ENCODE measurements at places on chromosomes 7 and 10.

DNA sequence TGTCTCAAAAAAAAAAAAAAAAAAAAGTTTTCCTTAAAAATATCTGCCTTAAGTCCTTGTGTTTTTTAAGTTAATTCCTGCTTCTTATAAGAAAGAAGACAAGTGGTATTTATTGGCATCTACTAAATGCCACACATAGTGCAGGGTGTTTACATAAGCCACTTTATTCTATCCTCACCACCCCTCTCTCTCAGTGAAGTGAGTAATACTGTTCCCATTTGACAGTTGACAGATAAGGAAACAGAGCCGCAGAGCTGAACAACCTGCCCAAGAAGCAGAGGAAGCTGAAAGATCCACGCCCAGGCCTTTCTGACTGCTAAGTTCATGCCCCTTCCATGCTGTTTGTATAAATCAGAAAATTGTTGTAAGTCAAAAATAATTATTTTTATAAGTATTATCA is 54.1 kb downstream of the ABLIM1 start:
- no peak for DNase-seq

DNA sequence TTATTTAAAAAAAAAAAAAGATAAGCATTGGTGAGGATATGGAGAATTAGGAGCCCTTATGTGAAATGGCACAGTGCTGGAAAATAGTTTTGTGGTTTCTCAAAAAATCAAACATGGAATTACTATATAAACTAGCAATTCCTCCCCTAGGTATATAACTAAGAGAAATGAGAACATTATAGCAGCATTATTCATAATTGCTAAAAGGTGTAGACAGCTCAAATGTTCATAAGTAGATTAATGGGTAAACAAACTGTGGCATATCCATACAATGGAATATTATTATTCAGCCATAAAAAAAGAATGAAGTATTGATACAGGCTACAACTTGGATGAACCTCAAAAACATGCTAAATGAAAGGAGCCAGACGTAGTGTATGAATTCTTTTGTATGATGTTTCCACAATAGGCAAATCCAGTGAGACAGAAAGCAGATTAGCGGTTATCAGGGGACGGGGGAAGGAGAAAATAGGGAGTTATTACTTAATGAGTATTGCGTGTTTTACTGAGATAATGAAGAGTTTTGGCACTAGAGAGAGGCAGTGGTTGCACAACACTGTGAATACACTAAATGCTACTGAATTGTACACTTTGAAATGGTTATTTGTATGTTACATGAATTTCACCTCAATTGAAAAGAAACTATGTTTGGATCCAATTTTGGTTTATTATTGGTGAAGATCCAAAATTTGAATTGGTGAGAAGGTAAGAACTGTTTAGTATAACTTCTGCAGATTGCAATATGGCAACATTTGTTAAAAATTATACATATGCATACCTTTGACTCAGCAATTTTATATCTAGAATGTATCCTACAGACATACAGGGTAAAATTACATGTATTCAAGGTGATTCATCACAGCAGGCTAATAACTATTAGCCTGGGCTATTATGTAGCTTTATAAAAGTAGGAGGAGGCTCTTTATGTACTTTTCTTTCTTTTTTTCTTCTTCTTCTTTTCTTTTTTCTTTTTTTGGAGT is 69.7 kb downstream of the VCL start:
- DNase-seq = no peak

GRCh38 chr7:74174606-74175082 is 488 bp downstream of the EIF4H start:
- DNase-seq = no peak

GRCh38 chr10:59880971-59881510 is 25.3 kb downstream of the CCDC6 start:
- DNase-seq = no peak

DNA sequence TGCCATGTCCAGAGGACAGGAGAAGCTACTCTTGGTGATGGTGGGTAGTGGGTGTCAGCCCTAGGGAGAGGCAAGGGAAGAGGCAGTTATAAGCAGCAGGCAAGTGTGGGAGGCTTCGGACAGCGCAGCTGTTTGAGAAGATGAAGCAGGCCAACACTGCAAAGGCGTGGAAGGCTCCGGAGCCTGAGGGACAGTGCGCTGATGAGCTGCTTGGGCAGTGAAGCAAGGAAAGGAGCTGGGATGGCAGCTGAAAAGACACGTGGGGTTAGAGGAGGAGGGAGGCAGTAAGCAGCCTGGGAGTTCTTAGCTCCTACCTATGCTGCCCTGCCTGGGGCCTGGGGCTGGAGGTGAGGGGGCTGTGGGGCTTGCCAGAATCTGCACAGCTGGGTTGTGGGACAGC is 50.1 kb upstream of the CRTAC1 start:
- no peak for DNase-seq

GRCh38 chr7:147869456-147869855 is 721.1 kb upstream of the C7orf33 start:
- DNase-seq = no peak

DNA sequence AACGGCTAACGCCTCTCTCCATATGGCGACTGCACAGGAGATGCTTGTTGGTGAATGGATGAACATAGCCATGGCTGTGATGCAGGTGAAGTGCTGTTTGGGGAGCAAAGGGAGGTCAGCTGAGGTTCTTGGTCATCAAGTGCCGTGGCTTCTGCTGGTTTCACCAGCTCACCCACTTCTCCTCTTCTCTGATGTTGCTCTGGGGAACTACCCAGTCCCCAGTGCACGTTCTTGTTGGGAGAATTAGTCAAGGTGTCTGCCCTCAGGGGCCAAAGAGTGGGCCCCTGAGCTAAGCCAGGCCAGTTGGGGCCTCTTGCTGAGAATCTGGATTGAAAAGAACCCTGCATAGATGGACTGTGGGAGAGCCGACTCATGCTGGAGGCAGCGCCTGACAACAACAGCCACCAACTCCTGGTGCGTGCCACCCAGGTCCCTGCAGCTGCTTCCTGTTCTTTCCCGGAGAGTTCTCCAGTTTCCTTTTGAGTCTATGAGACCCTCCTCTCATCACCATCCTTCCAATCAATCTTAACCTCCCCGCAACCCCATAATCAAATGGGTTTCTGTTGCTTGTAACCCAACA is 3.0 kb downstream of the BTBD16 start:
- DNase-seq = no peak

GRCh38 chr7:34844936-34845665 is 187.1 kb downstream of the NPSR1 start:
- DNase-seq = no peak

- DNase-seq = no peak
These were observed 39.8 kb upstream of the ZNF37A start for GRCh38 chr10:38054361-38054797.

GRCh38 chr10:30227481-30227880 is 121.6 kb downstream of the MTPAP start:
- no peak for DNase-seq

- no peak for DNase-seq
These were observed 113.9 kb upstream of the STK17A start for GRCh38 chr7:43469051-43469450.

GRCh38 chr10:51092402-51092801 is 18.1 kb downstream of the PRKG1 start:
- DNase-seq = no peak

DNA sequence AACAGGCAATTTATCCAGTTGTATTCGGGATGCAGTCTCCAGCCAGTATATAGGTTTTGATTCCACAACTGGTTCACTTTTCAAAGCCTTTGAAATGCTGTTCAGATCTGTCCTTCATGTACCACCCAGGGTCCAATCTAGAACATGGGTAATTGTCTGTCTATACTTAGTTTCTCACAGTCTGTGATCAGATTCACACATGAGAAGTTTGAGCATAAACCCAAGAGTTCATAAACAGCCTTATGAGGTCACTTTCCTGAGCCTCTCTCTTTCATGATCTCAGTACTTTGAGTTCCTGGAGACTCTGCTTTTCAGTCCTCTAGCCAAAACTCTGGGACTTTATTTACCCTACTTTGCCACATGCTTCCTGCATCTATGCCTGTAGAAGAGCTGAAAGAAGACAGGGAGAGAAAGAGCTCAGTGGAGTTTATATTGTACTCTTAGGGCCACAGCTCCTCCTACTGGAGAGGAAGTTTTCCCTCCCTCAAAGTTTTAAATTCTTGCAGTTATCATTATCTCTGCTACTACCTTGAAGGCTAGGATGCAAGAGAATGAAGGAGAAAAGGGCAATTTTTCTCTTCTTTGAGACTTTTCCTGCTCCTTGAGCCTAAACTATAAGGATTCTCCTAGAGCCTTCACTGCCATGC is 172.0 kb downstream of the ZEB1 start:
- no peak for DNase-seq

DNA sequence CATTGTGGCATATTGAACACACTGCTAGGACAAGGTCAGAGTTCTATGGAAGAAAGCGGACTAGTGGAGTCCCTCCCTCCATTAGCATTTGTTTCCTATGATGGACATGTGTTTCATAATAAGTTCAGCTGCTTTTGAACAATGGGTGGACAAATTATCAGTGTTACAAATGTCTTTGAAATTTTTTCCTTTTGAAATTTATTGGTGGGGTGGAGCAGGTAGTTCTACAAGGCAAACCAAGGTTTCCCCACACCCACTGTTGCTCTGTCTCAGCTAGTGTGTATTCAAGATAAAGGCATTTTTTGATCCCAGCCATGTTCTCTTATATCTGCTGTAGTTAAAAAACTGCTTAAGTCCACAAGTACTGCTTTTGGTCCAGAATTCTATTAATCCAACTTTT is 79.9 kb downstream of the MALSU1 start:
- DNase-seq = no peak

DNA sequence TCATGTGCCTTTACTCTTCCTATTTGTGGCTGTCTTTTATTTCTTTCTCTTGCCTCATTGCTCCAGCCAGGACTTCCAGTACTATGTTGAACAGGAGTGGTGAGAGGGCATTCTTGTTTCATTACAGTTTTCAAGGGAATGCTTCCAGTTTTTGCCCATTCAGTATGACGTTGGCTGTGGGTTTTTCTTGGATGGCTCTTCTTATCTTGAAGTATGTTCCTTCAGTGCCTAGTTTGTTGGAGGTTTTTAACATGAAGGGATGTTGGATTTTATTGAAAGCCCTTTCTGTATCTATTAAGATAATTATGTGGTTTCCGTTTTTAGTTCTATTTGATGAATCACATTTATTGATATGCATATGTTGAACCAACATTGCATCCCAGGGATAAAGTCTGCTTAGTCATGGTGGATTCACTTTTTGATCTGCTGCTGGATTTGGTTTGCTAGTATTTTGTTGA is 96.8 kb downstream of the GLCCI1 start:
- DNase-seq = no peak

GRCh38 chr7:55623617-55624016 is 51.3 kb upstream of the VOPP1 start:
- no peak for DNase-seq

- DNase-seq = no peak
These were observed 57.5 kb downstream of the ICA1 start for GRCh38 chr7:8204339-8205030.

- no peak for DNase-seq
These were observed 3.9 kb downstream of the PIK3AP1 start for GRCh38 chr10:96716390-96716789.

DNA sequence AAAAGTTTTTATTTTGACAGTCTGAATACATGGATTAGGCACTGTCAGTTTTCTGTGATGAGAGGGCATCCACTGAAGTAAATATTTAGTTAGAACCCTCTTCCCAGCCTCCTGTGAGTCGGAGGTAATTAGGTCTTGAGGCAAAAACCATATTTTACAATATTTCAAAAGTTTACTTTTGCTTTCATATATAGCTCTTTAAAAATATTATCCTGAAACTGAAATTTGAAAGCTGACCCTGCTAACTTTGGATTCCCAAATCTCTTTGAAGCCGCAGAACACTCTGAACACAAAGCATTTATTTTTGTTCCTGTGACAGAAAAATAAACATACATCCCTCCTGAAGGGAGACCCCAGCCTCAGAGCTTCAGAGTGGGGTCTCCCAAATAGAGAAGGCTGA is 317.4 kb downstream of the KIF20B start:
- no peak for DNase-seq

- DNase-seq = no peak
These were observed 37.2 kb upstream of the ZNF107 start for GRCh38 chr7:64628721-64629120.

DNA sequence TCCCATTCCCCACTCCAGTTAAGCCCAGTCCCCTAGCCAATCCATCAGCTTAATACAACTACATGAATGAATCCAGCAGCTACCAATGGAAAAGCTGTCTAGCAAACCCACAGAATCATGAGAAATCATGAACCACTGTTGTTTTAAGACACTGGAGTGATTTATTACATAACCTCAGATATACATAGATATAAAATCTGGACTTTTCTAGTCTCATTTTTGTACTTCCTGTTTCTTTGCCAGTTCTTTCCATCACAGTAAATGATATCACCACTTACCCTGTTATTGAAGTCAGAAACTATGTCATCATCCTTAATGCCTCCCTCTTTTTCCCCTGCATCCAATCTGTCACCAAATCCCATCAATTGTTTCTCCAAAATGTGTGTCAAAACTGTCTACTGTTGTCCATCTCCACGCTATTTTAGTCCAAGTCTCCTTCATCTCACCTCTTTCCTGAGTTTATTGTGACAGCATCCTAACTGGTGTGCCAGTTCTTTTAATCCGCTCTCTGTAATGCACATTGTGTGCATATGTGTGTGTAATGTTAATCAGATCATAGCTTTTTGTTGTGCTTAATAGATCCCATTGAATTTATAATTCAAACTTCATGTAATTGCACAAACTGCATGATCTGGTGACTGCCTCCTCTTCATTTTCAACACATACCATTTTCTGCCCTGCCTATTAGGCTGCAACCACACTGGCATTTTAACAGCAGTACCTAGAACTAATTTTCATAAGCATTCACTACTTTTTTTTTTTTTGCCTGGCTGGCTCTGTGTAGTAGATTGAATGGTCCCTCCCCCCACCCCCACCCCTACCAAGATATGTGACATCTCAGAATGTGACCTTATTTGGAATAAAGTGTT is 56.0 kb downstream of the MKLN1 start:
- DNase-seq = no peak

DNA sequence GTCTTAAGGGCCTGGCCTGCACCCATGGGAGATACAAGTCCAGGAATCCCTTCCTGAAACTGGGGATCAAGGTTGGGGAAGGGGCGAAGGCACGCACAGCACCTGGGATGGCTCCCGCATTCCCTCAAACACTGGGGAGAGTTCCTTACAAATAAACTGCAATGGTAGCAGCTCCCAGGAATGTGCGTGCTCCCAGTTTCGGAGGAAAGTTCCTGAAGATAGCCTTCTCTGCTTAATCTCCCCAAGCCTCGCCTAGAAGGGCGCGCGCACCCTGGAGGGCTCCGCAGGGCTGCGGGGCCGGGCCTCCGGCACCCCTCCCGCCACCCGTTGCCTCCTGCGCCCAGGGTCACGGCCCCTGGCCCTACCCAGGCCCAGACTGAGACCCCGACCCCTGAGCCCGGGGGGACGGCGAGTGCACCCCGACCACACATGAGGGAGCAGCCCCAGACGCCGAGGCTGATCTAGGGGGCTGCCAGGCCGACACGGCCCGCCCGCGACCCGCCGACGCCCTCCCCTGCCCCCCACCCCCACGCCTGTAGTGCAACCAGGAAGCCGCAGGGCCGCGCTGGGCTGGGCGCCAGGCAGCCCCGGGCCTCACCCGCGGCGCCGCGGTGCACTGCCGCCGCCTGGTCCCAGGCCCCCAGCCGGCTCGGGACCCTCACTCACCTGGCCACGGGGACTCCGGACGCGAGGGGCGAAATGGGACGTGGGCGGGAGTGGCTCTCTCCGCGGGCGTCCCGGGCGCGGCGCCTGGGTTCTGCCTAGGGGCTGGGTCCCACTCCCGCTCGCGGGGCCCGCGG is 460 bp downstream of the ANXA11 start:
- no peak for DNase-seq

- no peak for DNase-seq
These were observed 16.4 kb upstream of the ITPRID1 start for GRCh38 chr7:31497516-31497915.
